ENCODE measurements at places on chromosomes 3 and 15.

GRCh38 chr3:71523628-71524027 is 59.9 kb downstream of the FOXP1 start:
- DNase-seq, result no peak

DNA sequence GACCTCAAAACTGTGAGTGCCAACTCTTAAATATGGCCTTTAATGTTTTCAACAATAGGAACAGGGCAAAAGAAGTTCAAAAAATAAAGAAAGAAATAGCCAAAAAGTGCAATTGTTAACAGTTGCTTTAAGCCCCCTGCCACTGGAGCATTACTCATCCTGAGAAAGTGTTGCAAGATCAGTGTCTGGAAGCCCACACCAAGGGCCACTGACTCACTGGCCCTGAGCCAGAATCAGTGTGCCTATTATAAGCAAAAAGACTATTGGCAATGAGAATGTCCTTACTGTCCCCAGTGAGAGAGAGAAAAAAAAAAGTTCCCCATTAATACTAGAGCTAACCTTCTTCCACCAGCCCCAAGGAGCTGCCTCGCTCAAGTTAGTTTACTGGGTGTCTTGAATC is 480.1 kb upstream of the ZNF385D start:
- DNase-seq, result no peak

GRCh38 chr3:111820651-111821050 is 38.4 kb upstream of the PHLDB2 start:
- DNase-seq, result no peak

DNA sequence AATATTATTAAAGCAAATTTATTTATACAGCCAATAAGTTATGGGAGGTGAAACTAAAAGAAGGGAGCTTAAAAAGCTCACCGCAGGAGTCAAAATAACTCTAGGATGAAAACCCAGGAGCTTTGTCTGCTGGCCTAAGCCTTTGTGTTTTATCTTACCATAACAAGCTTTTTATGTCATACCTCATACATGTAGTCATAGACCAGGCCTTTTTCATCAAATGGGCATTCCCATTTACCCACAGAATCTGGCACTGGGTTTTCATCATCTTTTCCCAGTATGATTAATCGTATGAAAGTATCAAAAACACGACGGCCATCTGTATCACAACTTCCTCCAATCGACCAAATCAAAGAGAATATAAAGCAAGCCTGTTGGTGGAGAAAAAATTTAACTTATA is 122.8 kb downstream of the DNAH12 start:
- no peak for DNase-seq

Measured in effector memory CD4-positive, alpha-beta T cell (primary cell).